Left kidney (tissue), 8 donors: ENCODE measurements at places on chromosomes 4 and X.

DNA sequence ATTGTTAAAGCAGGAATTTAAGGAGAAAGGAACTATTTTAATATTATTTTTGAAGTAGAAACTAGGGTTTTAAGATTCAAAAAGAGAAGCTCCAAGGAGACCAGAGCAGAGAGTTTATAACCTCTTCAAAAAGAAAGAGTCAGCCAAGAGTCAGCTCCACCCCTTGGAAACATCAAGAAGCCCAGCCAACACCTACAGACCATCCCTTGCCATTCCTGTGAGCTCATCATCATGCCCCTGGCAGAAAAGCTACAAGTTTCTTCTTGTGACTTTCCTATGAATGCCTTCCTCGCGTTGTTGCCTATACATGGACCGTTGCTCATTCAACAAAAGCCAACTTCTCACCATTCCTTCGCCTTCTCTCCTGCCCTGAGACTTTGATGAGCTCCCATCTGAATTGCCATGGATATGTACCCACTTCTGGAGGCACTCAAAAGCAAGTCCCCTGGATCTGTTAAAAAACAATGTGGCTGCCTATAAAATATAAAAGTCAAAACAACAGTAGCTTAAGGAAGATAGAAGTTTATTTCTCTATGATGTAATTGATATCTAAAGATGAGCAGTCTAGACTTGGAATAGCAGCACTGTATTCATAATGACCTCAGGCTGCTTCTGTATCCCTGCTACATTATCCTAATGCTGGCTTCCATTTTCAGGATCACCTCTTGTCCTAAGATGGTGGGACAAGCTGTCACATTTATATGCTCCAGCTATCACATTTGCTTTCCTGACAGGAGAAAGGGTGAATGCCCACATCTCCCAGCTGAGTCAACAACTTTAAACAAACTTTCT lies 20.3 kb downstream of the PLRG1 start:
- DNase-seq: no peak

DNA sequence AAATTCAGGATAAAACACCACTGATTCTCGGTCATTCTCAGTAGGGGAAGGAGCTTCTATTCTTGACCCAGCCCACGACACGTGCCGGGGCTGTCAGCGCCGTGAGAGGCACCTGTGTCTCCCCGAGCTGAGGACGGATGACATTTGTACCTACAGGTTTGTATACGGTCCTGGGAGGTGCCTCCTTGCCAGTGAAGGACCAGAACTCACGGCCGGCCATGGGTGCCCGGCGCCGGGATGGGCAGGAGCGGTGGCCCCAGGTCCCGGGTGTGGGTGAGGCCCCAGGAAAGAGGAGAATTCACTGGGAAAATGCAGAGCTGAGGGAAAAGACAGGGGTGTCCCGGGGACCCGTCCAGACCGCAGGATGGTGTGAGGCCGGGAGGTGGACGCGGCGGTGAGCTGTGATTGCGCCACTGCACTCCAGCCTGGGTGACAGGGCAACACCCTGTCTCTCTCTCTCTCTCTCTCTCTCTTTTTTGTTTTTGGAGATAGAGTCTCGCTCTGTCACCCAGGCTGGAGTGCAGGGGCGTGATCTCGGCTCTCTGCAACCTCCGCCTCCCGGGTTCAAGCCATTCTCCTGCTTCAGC lies 48.9 kb upstream of the PPP2R3B start:
- DNase-seq: no peak

- DNase-seq: peak; percentile 79
These were observed 1.1 kb downstream of the INTS6L start for GRCh38 chrX:135521405-135522131.

- DNase-seq: no peak
These were observed 24.2 kb downstream of the HERC3 start for GRCh38 chr4:88616275-88617150.

GRCh38 chrX:14997271-14997670 lies 124.0 kb downstream of the MOSPD2 start:
- DNase-seq: no peak

DNA sequence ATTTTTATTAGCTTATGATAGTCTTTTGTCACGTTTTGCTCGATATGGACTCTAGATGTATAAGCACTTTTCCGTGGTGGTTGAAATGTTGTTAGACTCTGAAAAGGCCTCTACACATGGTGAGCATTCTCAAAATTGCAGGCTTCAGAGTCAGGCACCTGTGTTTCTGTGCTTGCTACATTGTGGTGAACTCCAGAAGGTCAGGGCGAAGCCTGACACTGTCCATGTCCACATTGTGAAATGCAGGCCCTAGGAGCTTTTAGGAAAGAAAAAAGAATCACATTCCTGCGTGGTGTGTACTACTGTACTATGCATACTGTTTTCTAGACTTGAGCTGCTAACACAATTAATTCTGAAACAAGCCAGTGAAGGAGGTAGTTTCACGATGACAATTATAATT lies 86.3 kb downstream of the HS3ST1 start:
- no peak for DNase-seq

DNA sequence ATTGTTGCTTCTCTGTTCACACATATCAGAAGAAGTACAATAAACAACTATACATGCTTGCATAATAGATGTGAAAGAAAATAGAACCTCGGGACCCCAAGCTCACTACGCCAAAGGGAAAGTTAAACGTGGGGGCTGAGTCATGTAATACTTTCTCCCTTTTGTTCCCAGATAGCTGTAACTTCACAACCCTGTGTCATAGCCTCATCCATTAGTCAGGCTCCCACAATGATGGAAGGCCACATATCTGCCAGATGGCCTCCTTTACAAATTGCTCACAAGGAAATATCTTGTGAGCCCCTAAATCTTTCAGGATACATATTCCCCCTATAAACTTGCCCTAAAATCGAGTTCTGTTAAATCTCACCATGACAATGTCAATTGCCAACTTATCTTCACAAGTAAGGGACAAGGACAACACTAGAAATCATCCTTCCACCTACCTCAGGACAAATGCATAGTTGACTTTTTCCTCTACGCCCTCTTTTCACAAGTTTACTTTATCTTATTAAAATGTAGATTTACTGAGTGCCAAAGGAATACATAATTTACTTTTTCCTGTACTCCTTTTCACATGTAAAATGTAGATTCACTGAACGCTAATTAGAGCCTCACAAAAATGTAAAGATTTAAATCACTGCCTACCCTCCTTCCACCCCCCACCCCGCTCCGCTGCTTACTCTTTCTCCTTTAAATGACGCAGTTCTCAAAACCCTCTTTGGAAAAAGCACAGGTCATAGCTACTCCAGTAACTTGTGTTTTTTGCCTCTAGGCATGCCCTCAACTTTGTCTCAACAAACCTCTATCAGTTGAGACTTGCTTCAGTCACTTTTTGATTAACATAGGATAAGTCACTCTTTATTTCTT lies 477.1 kb downstream of the DTHD1 start:
- no peak for DNase-seq

DNA sequence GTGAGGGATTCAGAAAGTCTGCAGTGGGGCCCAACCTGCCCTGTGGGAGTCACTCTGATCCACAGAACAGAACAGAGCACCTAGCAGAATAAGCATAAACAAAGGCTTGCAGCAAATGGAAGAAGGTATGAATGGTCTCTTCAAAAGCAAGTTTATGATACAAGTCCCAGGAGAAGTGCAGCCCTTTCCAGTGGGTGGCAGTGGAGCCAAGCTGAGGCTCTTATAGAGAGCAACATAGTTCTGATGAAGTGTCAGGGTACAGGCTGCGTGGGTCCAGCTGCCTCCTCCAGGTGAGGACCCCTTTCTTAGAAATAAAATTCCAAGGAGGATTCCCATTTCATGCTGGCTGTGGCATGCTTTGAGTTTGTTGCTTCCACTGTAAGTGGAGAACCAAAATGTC lies 88.8 kb upstream of the PAK3 start:
- no peak for DNase-seq

DNA sequence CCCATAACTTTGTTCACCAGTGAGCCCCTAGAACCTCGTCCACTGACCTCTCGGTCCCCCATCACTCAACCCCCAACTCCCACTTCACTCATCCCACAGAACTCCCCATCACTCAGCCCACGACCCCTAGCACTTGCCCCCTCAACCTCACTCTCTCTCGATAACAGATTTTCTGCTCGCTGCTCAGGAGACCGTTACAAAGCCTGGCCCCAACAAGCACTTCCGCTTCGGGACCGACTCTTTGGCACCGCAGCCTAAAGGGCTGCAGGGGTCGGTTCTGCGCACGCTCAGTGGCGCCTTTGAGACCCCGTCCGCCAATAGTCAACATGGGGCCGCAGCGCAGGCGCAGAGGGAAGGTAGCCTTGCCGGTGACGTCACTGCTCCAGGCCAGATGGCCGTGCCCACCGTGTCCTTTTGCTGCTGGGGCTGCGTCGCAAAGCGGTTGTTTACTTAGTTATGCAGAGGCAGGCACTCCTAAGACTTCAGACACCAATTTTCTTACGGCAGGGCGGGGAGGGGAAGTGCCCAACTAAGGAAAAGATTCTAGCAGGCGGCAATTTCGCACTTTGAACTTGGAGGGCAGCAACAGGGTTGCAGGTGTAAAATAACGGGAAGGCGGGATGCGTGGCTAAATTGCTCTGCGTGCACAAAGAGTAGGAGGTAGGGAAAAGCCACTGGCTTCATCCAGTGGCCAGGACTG lies at the start of gene ZNF182:
TSS of gene ZNF182 (minus strand) at position 232 of the 700 bp plus-strand sequence. CDS start 1,380 bp downstream, outside the sequence.
- peak; percentile 88 for DNase-seq

DNA sequence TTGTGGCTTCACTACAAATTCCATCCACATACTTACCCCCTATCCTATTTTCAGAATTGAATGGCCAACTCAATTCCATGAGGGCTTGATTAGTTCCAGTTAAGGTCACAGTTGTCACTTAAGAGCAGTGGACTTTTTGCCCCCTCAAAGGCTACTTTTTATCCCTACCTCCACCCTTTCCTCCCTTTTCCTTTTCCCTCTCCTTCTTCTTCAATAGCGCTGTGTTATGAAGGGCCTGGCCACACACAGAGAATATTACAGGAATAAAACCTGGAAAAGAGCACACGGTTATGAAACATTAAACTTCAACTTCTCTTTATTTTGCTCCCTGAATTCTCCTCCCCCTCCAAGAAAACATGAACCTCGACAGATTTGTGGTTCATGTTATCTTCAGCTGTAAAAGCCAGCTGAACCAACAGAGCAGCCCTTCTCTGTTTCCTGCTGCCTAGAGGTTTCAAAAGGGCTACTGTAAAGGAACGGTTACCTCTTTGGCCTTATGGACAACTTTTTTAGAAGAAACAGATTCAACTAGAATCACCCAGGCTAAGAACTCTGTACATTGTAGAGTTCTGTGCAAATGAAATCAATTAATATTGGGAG lies 87.0 kb upstream of the RPL34 start:
- DNase-seq: peak; percentile 34

- DNase-seq: no peak
These were observed 46.7 kb downstream of the ARL9 start for GRCh38 chr4:56552273-56552672.

DNA sequence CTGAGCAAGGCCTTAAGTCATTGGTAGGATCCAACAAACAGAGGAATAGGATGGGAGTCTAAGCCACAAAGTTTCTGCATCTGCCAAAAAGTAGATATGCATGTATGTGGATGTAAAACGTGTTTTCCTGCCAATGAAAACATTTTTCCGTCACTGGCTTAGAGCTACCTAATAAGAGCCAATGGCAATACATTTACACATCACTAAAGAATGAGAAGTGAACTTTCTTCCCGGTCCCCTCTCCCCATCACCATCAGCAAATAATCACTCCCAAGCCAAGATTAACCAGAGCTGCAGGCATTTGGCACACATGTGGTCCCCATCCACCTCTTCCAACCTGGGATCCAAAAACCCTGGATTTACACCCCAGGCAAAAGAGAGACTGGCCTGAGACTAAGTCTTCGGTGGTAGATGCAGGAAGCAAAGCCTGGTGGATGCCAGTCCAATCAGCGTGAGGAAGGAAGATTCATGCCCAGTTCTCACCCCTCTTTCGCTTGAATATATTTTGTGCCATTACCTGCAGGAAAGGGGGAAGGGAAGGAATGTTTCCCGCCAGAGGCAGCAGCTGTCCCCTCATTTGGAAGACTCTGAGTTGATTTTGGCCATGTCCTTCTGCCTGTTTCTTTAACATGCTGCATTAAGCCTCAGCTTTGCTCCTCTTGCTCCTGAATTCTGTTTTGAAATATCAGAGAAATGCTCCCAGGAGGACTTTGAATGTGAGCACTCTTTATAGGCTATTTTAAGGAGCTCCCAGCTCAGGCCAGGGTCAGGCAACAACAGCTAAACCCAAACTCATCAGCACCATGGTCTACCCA lies 131.4 kb downstream of the CHIC2 start:
- no peak for DNase-seq

GRCh38 chr4:16524911-16525554 lies 298.8 kb upstream of the TAPT1 start:
- no peak for DNase-seq

- no peak for DNase-seq
These were observed 30.9 kb downstream of the FAM9B start for GRCh38 chrX:9003041-9003440.

DNA sequence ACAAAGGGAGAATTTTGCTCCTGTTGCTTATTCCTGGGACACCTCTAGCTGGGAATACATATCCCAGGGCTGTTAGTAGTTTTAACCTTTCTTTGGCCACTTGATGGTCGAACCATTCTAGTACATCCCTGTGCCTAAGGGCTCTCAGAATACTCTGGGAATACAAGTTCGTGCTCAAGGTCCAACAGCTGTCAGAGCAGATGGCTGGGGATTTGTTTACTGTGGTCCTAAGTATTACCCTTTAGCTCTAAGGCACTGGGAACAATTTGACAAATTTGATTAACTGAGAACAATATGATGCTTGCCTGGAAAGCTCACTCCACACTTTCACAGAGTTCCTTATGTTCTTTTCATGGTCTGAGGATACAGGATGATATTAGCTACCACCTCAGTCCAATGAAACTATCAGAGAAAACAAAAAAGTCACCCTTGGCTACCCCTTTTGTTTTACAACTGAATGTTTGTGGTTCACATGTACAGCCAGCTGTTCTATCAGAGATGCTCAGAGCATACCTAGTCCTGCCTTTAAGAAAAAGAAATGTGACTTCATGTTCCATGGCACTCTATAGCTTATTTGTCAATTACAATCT lies 47.4 kb upstream of the PHOX2B start:
- no peak for DNase-seq

DNA sequence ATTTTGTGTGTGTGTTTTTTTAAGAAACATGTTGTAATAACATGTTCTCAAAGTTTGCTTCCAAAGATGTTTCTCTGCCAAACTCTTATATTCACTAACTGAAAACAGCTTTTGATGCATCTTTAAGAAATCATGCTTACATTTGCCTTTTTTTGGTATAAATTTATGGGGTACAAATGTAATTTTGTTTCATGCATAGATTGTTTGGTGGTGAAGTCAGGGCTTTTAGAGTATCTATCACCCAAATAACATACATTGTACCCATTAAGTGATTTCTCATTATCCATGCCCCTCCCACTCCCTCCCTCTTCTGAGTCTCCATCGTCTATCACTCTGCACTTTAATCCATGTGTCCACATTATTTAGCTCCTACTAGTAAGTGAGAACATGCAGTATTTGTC lies 30.8 kb downstream of the SPINK2 start:
- DNase-seq: no peak

- DNase-seq: no peak
These were observed 188.2 kb downstream of the GC start for GRCh38 chr4:71595576-71596108.
